Lower lobe of right lung (tissue), 2 donors: ENCODE measurements at places on chromosomes 12 and 14. TPM values are rescaled to one million over a fixed set of nuclear protein-coding genes. Genes with fewer than 3 reads are reported as not detected.

Gene SGPP1
- total RNA-seq, result 20.8 TPM

- DNase-seq, result no peak
Measured at GRCh38 chr12:64180951-64181350, 41.1 kb downstream of the KICS2 start.

- DNase-seq, result no peak
Measured at GRCh38 chr14:102503641-102504327, 5.8 kb downstream of the ANKRD9 start.

- no peak for DNase-seq
Measured at GRCh38 chr12:47839214-47839876, 19.6 kb upstream of the HDAC7 start.

Gene CD163
- total RNA-seq, result 525 TPM

- DNase-seq, result no peak
Measured at GRCh38 chr14:104128981-104129380, 9.4 kb upstream of the KIF26A start.
